ENCODE measurements at places on chromosomes 1 and 21.

DNA sequence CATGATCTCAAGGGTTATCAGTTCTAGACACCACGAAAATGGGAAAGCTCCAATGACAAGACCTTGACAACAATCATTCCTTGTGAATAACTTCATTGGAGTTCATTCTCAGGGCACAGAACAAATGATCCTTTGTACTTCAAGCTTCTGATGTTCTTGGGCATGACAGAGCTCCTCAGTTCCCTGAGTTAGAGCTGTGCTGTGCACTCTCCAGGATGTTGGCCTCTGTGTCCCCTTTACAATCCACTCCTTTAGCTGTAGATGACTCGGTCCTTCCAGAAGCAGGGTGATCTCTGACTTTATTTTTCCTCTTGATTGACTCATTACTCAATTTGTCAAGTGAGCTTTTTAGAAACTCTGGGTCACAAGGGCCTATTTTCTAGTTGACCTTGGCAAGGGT, 3.9 kb upstream of the FAM78B start:
- DNase-seq: no peak

DNA sequence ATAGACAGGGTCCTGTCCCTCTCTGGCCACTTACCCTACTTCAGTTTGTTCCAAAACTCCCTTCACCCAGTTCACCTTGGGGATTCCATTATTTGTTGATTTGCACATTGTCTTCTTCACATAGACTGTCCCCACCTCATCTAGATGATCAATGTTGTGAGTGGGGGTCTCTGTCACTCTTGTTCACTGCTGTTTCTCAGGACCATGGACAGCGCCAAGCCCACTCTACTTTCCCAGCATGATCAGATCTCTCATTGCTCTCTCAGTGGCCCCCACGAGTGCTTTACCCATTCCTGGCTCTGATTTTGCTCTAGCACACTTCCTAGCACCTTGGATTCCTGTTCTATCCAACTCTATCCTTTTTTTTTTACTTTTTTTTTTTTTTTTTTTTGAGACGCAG, 45.4 kb upstream of the IGSF21 start:
- DNase-seq: no peak

- DNase-seq: no peak
Measured at GRCh38 chr21:34185026-34185750, 111.8 kb downstream of the MRPS6 start.

- DNase-seq: no peak
Measured at GRCh38 chr21:42227909-42228708, 9.2 kb downstream of the ABCG1 start.

DNA sequence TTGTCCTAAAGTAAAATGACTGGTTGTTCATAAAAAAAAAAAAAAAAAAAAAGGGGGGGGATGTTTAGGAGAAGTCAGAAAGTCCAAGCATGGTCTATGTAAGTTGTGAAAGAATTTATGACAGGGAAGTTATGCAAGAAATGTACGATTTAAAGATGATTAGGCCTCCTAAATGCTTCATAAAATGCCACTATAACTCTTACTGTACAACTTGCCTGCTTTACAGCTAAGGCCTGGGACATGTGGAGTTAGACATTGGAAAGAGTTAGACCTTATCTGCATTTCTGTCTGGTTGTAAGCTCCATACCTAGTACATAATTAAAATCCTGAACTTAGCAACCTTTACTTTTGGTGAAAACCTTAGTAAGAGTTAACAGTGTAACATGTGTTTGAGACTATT, 150.0 kb downstream of the TPR start:
- DNase-seq: no peak

GRCh38 chr21:32844653-32845436, 73.3 kb upstream of the PAXBP1 start:
- no peak for DNase-seq

GRCh38 chr1:70256664-70257063, 35.5 kb downstream of the SRSF11 start:
- DNase-seq: no peak

DNA sequence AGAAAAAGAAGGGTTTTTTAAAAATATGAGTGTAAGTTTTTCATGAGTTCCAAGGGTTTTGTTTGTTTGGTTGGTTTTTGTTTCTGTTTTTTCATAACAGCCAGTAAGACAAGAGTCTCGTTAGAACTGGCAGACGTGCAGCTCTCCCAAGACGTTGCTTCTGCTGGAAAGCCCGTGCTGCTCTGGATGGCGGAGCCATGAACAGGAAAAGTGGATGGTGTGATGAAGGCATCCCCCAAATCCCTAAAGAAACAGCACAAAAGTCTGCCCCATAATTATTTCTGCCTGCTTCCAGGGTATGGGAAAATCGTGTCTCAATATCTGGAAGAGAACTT, 157.9 kb upstream of the BACE2 start:
- no peak for DNase-seq

DNA sequence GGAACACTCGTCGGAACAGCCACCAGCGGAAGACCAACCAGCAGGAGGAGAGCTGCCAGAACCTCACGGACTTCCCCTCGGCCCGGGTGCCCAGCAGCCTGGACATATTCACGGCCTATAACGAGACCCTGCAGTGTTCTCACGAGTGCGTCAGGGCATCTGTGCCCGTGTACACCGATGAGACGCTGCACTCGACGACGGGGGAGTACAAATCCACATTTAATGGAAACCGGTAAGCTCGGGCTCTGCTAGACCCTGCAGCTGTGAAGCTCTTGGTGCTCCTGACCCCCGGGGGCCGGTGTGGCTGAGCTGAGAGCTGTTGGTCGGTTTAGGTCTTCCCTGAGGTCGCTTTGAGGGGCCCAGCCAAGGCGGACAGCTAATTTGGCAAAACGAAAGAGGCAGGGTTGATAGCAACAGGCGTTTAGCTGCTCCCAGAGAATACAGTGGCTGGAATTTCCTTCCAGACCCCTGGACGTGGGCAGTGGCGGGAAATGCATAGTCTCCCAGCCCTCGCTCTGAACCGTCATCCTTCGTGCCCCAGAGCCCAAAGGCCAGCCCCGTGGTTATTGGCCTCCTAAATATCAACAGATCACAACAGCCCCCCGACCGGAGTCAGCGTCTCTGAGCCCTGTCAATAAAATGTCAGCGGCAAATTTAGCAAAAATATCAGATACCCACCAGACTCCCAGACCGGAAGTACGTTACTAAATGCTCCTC, 118.0 kb downstream of the AJAP1 start:
- DNase-seq: no peak
